Foreskin keratinocyte (primary cell): ENCODE measurements at places on chromosomes 12 and 14. TPM values are rescaled to one million over a fixed set of nuclear protein-coding genes. Genes with fewer than 3 reads are reported as not detected.

PLEK2 gene
- 336 and 531 TPM in 2 replicates for total RNA-seq

CAND1 gene
- 126 and 129 TPM in 2 replicates for total RNA-seq

LMNTD1 gene
- not detected in 2 replicates for total RNA-seq

LALBA gene
- not detected in 2 replicates for total RNA-seq

PTPRB gene
- total RNA-seq = 0.71 and 0.88 TPM in 2 replicates
